ENCODE measurements at places on chromosomes 5 and 9. TPM values are rescaled to one million over a fixed set of nuclear protein-coding genes. Genes with fewer than 3 reads are reported as not detected.

Gene C1QTNF3
- 2.1 TPM for total RNA-seq

Gene ZNF454
- total RNA-seq = not detected

Gene IL13
- total RNA-seq = not detected

Gene IL9
- total RNA-seq = not detected

Gene NDUFS4
- 71.0 TPM for total RNA-seq

Gene NR4A3
- total RNA-seq = 0.66 TPM

Gene RLN1
- total RNA-seq = not detected

Gene BHMT2
- not detected for total RNA-seq

Gene LARP1
- 317 TPM for total RNA-seq

Gene DIRAS2
- total RNA-seq = 1.7 TPM

Gene GPR21
- 3.1 TPM for total RNA-seq

DNA sequence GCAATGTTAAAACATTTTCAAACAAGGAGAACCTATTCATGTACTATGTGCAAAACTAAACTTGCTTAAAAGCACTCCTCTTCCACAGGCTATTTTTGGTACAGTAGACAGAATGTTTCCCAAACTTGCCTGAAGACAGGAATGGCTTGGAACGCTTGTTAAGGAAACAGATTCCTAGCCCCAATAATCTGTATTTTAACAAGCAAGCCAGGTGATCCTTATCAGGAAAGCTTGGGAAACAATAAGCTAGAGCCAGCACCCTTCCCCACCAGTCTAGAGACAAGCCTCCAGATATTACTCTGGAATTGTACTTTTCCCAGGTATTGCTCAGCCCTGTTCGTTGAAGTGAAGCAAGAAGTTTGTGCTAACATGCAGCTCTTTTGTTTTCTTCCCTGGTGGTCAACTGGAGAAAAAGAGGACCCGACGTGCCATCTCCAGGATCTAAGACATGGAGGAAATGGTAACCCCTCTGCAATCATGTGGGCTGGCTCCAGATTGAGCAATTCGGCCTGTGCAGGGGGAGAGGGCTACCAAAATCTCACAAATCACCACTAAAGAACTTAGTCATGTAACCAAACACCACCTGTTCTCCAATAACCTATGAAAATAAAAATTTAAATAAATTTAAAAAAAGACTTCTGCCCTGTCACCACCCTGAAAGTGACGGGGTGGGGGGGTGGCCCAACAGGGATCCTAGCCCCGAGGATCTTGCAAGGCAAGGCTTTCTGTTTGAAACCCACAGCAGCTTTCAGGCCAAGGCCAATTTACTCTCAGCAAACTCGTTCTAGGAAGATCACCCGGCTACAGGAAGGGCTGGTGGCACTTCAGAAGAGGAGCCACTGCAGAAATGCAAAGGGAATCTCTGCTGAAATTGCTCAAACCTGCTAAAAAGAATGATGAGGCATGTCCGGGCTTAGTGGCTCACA lies 48.6 kb downstream of the SHB start:
- no peak for DNase-seq

GRCh38 chr5:158642879-158643278 lies 456.8 kb downstream of the EBF1 start:
- no peak for DNase-seq

DNA sequence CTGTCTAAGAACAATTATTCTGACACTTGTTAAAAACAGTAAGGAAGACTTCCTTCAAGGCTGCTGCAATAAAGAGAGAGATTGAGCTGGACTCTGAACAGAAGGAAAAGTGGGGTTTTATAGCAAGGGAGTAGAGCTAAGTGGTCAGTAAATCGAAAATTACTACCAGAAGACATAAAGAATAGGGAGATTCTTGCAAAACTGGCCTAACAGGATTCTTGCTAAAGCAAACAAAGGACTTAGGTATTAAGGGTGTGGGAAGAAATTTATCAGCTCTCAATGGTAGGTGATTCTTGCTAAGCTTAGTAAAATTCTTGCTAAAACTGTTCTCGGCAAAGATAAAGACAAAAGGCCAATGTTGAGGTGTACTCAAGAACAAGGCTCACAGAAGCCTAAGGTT lies 300.5 kb downstream of the SLCO4C1 start:
- DNase-seq = peak; percentile 57

DNA sequence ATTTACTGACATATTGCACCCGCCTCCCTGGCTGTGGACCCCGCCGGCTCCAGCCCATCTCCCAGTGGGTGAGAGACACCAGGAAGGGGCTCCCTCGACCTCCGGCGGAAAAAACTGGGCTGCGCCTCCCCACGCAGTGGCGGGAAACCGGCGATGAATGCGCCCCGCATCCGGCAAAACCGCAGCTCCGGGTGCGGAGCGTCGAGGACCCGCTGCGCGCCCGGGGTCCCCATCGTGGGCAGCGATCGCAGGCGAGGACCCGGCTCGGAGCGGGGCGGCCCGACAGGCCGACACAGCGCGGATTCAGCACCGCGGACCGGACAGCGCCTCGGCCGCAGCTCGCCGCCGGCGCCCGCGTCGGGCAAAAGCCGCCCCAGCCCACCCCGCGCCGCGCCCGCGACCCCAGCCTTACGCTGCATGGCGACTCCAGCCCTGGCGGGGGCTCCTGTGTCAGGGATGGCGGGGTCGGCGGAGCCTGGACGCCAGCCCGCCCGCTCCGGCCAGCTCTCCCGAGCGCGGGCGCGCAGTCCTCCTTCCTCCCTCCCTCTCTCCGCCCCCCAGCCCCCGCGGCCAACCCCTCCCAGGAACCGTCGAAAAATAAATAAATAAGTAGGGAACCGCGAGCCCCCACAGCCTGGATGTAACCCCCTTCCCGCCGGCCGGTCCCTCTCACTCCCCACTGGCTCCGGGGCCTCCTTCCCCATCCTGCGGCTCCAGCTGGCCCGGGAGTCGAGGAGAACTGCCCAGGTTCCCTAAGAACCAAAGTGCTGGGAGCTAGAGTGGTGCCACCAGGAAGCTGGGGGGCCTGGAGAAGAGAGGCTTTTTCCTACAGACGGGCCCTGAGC lies 3.1 kb downstream of the LHX3 start:
- DNase-seq = no peak

GRCh38 chr5:147561435-147561834 lies 51.6 kb upstream of the DPYSL3 start:
- DNase-seq = no peak

GRCh38 chr5:1807451-1808185 lies 6.4 kb downstream of the NDUFS6 start:
- no peak for DNase-seq

GRCh38 chr5:148730942-148731898 lies 76.9 kb upstream of the HTR4 start:
- peak; percentile 82 for DNase-seq

- no peak for DNase-seq
Observed at GRCh38 chr5:103414604-103415003, 148.0 kb downstream of the NUDT12 start.

GRCh38 chr5:115480271-115480670 lies 64.3 kb downstream of the FEM1C start:
- no peak for DNase-seq

DNA sequence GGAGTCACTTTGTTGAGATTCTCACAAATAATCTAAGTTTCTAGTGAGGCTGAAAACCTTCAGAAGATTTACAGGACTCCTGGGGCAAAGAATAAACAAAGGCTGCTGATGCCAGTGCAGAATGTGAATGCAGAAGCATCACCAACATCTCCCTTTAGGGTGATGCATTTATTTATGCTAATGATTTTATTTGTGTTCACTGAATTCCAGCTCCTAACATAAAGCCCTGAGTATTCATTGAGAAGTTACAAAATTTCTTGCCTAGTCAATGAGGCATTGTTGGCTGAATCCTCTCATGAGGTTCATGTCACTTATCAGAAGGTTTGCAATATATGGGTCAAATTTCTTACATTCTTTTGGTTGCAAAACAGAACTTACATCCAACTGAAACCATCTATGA lies 70.0 kb downstream of the GRIN3A start:
- DNase-seq = no peak

- peak; percentile 34 for DNase-seq
Observed at GRCh38 chr5:31854181-31855133, 215.5 kb downstream of the PDZD2 start.

DNA sequence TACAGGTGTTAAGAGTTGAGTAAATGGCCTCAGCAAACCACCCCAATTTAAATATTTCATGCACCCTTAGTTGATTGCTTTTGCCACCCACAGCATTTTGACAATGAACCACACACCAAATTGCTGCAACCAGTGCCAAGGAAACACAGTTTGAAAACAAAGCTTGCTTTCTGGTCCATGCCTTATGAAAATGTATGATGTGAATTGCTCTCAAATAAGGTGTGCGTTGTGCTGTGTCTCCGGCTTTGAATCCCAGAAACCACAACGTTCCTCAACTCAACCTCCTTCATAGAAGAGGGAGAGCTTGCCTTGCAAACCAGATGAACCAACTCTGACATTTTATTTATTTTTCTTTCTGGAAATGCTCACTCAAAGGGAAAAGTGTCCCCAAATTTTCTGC lies 762.7 kb downstream of the TLE1 start:
- no peak for DNase-seq

GRCh38 chr5:61330341-61330844 lies 1.7 kb upstream of the ZSWIM6 start:
- no peak for DNase-seq

DNA sequence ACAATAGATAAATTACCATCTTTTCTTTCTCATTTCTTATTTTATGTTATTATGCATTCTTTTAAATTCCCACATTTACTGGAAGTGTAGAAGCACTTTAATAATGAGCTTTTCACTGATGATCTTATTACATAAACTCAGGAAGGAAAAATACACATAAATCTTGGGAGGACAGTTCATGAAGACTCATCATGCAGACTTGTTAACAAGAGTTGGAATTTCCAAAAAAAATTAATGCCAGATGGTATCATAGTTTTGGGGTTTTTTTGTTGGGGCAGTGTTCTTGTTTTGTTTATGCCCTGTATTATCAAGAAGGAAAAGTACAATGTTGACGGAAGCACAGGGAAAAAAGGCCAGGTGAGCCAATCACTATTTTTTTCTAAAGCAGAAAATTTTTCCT lies 35.1 kb downstream of the CEMIP2 start:
- no peak for DNase-seq

DNA sequence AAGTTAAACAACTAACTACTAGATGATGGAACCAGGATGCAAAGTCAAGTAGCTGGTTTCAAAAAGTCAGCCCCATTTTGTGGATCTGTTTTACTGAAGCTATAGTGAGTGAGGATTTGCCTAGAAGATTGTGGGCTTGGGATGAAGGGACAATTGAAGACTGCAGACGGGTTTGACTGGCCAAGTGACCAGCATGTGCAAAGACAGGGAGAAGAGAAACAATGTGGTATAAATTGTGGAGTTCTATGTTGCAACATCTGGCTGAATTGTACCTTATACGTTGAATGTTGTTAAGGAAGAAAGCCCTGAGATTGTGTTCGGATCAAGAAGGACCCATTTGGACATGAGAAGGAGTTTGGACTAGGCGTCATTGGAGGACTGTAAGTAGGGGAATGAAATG lies 101.8 kb downstream of the MAT2B start:
- DNase-seq = no peak

DNA sequence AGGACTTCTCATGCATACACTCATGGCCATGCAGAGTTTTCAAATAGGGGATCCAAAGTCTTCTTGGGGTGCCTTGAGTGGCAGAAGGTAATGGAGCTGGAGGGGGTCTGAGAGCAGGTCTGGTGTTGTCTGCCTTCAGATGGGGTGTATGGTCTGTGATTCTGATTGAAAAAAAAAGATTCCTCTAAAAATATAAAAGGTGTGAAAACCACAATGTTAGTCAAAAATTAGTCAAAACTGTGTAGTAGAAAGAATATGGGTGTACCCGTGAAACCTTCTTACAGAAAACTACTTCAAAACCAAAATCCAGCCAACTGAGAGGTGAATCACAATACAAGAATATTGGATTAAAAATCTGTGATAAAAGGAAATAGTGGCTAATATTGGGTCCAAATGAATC lies 20.1 kb downstream of the DOCK2 start:
- DNase-seq = no peak

DNA sequence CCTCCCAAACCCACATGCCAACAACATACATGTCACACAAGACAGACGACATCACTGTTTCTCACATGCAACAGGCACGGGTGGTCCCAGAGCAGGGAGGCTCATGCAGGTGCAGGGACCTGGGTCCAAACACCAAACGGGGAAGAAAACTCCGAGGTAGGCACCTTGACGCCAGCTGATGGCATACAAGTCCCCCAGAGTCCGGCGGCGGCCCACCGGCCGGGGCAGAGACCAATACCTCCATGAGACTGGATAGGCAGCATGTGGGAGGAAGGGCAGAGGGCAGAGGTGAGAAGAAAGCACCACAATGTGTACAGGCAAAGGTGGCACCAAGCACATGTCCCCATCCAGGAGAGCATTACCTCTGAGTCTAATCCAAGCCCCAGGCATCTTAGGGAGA lies 73.0 kb upstream of the UBTD2 start:
- no peak for DNase-seq

DNA sequence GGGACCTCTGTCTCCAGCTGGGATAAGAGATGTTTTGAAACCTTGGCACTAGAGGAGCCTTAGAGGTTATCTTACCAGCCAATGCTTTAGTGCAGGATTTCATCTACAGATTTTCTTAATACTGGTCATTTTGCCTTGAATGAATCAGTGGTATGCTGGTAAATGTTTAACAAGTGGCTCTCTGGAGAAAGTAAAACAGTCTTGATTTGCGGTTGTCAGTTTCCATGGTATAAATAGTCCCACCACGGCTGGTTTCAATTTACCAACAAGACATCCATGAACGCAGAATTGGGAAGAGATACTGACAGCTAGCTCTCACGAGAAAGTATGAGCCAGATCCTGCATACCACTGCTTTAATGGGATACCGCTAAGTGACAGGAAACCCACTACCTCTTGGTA lies 56.7 kb upstream of the CXCL14 start:
- DNase-seq = no peak

DNA sequence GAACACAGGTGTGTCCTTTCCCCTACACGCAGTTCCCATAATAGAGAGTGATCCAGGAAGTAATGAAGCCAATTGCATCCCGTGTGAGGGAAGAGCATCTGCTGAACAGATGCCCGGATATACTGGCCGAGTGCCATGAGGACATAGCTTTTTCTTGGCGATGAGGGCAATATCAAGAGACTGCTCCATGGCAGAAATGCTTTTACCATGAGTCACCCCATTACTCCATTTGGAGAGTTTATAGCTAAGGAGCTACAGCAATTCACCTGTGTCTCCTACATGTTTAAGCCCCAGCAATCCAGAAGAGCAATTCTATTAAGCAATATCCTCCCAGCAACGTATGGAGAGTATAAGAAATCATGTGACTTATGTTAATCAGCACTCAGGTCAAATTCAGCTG lies 222.0 kb upstream of the KLF4 start:
- DNase-seq = peak; percentile 59

- no peak for DNase-seq
Observed at GRCh38 chr5:67462147-67462546, 265.5 kb upstream of the CD180 start.

- DNase-seq = no peak
Observed at GRCh38 chr5:116517488-116517887, 57.1 kb downstream of the SEMA6A start.

- no peak for DNase-seq
Observed at GRCh38 chr5:97276474-97277120, 93.5 kb upstream of the RIOK2 start.
